ENCODE measurements at places on chromosomes 4 and X. TPM values are rescaled to one million over a fixed set of nuclear protein-coding genes. Genes with fewer than 3 reads are reported as not detected.

Gene SCRG1
- not detected for total RNA-seq

- peak; percentile 2 for DNase-seq
Observed at GRCh38 chr4:116361790-116362189, 723.6 kb downstream of the TRAM1L1 start.

Gene CT45A2
- not detected for total RNA-seq

- DNase-seq, result no peak
Observed at GRCh38 chr4:80360900-80361299, 25.4 kb downstream of the CFAP299 start.

Data from GM23248 (cell line).